CD4-positive, alpha-beta T cell (primary cell): ENCODE measurements at places on chromosomes 7 and 10.

- no peaks in the 10 kb centered on the region for H3K36me3 ChIP-seq
- H3K27me3 ChIP-seq, result no peaks in the 10 kb centered on the region
- H3K27ac ChIP-seq, result no peak overlapping the region
- no peak for DNase-seq
- H3K4me3 ChIP-seq, result no peak overlapping the region
These were observed 152.7 kb downstream of the CUX1 start for GRCh38 chr7:101969997-101970585.

GRCh38 chr10:125415006-125415633 is 254.8 kb upstream of the CTBP2 start:
- no peaks in the 10 kb centered on the region for H3K36me3 ChIP-seq
- DNase-seq, result no peak
- no peak overlapping the region for H3K4me3 ChIP-seq

GRCh38 chr7:16935341-16935735 is 53.6 kb upstream of the AGR3 start:
- no peak for DNase-seq
- no peaks in the 10 kb centered on the region for H3K36me3 ChIP-seq
- H3K4me3 ChIP-seq, result no peak overlapping the region
- H3K27me3 ChIP-seq, result no peaks in the 10 kb centered on the region
- H3K4me1 ChIP-seq, result peaks cover 26% of the 10 kb centered on the region

GRCh38 chr7:98334081-98334480 is 52.6 kb downstream of the BRI3 start:
- no peak for DNase-seq
- no peak overlapping the region for H3K4me3 ChIP-seq

DNA sequence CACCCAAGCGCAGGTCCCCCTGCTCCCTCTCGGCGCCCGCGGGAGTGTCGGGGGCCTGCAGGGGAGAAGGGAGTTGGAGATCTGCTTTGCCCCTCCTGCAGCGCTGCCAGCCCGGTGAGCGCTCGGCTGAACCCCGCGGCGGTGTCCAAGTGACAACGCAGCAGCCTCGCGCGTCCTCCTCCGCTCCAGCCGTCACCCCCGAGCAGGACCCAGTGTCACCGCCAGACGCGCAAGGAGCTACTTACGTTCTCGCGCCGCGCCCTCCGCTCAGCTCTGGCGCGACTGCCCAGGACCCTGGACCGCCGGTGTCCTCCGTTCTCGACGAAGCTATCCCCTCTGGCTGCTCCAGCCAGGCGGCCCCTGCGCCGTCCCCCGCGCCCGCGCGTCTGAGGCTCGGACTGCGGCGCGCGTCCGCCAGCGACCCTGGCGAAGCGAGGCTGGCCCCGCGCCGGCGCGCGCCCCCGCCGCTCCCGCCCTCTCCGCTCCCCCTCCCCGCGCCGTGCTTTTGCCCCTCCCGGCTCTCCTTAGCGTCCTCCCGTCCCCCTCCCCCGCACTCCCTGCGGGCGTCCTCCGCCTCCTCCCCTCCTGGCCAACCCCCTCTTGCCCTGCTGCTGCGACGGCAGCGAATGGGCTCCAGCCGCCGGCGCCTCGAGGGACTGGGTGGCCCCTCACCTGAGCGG is at the start of gene NRCAM:
NRCAM (minus strand) TSS at position 439 of the 680 bp plus-strand sequence. CDS start 216,372 bp downstream, outside the sequence.
- no peaks in the 10 kb centered on the region for H3K36me3 ChIP-seq
- H3K27me3 ChIP-seq, result peaks cover 56% of the 10 kb centered on the region
- peaks cover 14% of the 10 kb centered on the region for H3K4me1 ChIP-seq
- no peak within 1 kb of the TSS for H3K27ac ChIP-seq
- peak; percentile 47 for DNase-seq

DNA sequence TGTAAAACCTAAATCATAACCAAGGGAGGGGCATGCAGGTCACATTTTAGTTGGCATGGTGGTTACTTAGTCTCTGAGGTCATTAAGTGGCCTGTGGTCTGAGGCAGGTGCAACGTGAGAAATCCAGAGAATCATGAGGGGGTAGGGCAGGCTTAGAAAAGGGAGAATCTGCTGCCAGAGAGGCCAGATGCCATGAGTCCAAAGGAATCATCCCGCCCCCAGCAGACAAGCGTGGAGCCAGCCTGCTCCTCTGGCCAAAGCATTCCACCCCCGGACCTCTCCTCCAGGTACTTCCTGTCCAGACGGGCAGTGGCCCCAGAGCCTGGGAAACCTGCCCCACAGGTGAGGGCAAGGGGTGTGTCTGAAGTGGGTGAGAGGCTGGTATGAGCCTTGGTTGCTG is 196.4 kb upstream of the ZNF32 start:
- H3K36me3 ChIP-seq, result no peaks in the 10 kb centered on the region
- H3K27ac ChIP-seq, result no peak overlapping the region
- H3K27me3 ChIP-seq, result no peaks in the 10 kb centered on the region
- H3K4me1 ChIP-seq, result peaks cover 12% of the 10 kb centered on the region
- no peak for DNase-seq

GRCh38 chr7:99108613-99109012 is 35.3 kb downstream of the SMURF1 start:
- peaks cover 16% of the 10 kb centered on the region for H3K4me1 ChIP-seq
- H3K27me3 ChIP-seq, result no peaks in the 10 kb centered on the region
- H3K36me3 ChIP-seq, result no peaks in the 10 kb centered on the region
- DNase-seq, result no peak
- H3K4me3 ChIP-seq, result no peak overlapping the region

DNA sequence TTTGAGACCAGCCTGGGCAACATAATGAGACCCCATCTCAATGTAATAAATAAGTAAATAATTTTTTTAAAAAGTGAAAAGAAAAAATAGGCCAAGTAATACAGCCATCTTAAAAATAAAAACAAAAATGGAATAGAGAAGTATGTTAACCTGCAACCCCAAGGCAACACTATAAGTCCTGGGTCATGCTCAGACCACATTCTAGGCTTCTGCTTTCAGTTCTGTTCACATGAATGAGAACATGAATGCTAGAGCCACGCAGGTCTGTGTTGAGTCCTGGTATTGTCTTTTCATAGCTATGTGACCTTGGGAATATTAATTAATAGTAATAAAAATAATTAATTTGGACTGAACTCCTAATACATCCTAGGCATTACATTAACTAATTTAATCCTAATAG is 284.0 kb downstream of the AUTS2 start:
- no peaks in the 10 kb centered on the region for H3K36me3 ChIP-seq
- H3K4me1 ChIP-seq, result no peaks in the 10 kb centered on the region
- DNase-seq, result no peak
- no peak overlapping the region for H3K27ac ChIP-seq
- H3K27me3 ChIP-seq, result no peaks in the 10 kb centered on the region
- H3K4me3 ChIP-seq, result no peak overlapping the region

DNA sequence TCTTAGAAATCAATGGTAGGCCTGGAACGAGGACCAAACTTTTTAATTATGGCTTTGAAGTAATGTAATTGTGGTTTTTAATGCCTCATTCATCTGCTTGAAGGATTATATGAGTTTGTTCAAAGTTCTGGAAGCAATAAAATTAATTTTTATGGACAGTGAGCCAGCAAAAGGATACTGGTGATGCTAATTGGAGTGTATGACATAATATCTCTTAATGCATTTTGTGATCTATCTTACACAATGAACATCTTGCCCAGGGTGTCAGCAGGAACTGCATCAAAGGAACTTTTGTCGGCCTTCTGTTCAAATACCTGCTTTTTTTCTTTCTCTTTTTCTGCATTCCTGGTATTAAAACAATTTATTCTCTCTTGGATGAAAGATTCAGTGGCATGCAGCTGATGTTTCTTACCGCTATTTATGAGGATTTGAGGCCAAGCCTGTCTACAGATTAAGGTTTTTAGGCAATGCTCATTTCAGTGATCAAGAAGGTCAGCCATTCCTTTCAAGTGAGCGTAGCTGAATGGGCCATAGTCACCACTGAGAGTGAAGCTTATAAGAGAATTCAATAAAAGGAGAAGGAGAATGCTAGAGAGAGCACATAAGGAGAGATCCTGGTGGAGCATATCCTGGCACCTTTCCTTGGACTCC is 974.8 kb downstream of the SORCS3 start:
- H3K4me1 ChIP-seq, result no peaks in the 10 kb centered on the region
- no peak overlapping the region for H3K4me3 ChIP-seq
- DNase-seq, result no peak
- no peak overlapping the region for H3K27ac ChIP-seq
- H3K27me3 ChIP-seq, result no peaks in the 10 kb centered on the region

GRCh38 chr7:45180084-45180986 is 22.7 kb downstream of the RAMP3 start:
- H3K27ac ChIP-seq, result no peak overlapping the region
- H3K4me3 ChIP-seq, result no peak overlapping the region
- DNase-seq, result no peak
- no peaks in the 10 kb centered on the region for H3K27me3 ChIP-seq
- H3K4me1 ChIP-seq, result no peaks in the 10 kb centered on the region

GRCh38 chr7:144729226-144729625 is 106.6 kb downstream of the TPK1 start:
- no peak overlapping the region for H3K27ac ChIP-seq
- H3K4me3 ChIP-seq, result no peak overlapping the region
- H3K36me3 ChIP-seq, result no peaks in the 10 kb centered on the region
- no peaks in the 10 kb centered on the region for H3K27me3 ChIP-seq
- no peaks in the 10 kb centered on the region for H3K4me1 ChIP-seq

DNA sequence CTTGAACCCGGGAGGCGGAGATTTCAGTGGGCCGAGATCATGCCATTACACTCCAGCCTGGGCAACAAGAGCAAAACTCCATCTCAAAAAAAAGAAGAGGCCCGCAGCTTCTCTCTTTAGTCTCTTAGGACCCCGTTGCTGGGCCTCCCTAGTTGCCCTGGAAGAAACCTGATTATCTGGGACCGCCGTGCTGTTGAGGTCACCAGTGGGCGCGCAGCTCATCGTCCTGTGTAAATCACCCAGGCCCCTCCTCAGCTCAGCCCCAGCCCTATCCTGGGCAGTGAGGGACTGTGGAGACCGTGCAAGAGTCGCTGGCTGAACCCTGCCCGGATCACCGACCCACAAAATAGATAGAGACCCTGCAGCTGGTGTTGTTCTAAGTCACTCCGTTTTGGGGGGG is 85.0 kb downstream of the UNCX start:
- no peaks in the 10 kb centered on the region for H3K4me1 ChIP-seq
- DNase-seq, result no peak
- no peak overlapping the region for H3K27ac ChIP-seq
- no peaks in the 10 kb centered on the region for H3K36me3 ChIP-seq
- no peak overlapping the region for H3K4me3 ChIP-seq
- peaks cover 1% of the 10 kb centered on the region for H3K27me3 ChIP-seq

- H3K36me3 ChIP-seq, result peaks cover 69% of the 10 kb centered on the region
- H3K27me3 ChIP-seq, result no peaks in the 10 kb centered on the region
- H3K27ac ChIP-seq, result no peak overlapping the region
- no peak overlapping the region for H3K4me3 ChIP-seq
- no peak for DNase-seq
- no peaks in the 10 kb centered on the region for H3K4me1 ChIP-seq
These were observed 46.1 kb downstream of the ZNF467 start for GRCh38 chr7:149727053-149727898.

- no peak for DNase-seq
- H3K27ac ChIP-seq, result no peak overlapping the region
- no peaks in the 10 kb centered on the region for H3K4me1 ChIP-seq
- no peak overlapping the region for H3K4me3 ChIP-seq
- H3K27me3 ChIP-seq, result no peaks in the 10 kb centered on the region
- no peaks in the 10 kb centered on the region for H3K36me3 ChIP-seq
These were observed 57.1 kb downstream of the AMPH start for GRCh38 chr7:38574086-38574485.

DNA sequence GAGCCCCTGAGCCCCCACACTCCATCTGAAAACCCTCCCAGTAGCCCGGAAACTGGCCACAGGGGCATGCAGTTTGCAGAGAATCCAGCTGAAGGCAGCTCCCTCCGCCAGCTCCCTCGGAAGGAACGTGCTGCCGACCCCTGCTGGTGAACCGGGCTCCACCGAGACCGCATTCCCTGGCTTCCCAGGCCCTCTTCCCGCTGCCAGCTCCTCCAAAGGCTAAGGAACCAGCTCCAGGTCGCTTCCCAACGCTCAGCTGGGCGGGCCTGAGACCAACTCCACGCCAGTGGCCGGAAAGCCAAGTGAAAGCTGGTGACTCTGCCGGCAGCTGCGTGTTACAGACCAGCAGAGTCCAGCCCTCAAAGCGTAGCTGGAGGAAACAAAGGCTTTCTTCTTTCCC is 35.8 kb downstream of the GPER1 start:
- H3K27me3 ChIP-seq, result no peaks in the 10 kb centered on the region
- no peak overlapping the region for H3K4me3 ChIP-seq
- no peak for DNase-seq
- peaks cover 12% of the 10 kb centered on the region for H3K36me3 ChIP-seq
- no peak overlapping the region for H3K27ac ChIP-seq
- peaks cover 4% of the 10 kb centered on the region for H3K4me1 ChIP-seq

GRCh38 chr10:404346-404745 is 269.1 kb downstream of the ZMYND11 start:
- no peak overlapping the region for H3K4me3 ChIP-seq
- no peaks in the 10 kb centered on the region for H3K36me3 ChIP-seq

GRCh38 chr10:86058964-86059363 is 307.6 kb downstream of the GRID1 start:
- H3K27me3 ChIP-seq, result no peaks in the 10 kb centered on the region
- no peak overlapping the region for H3K27ac ChIP-seq
- no peak for DNase-seq
- H3K4me3 ChIP-seq, result no peak overlapping the region
- H3K36me3 ChIP-seq, result no peaks in the 10 kb centered on the region
- no peaks in the 10 kb centered on the region for H3K4me1 ChIP-seq

- DNase-seq, result no peak
- H3K36me3 ChIP-seq, result no peaks in the 10 kb centered on the region
- no peak overlapping the region for H3K27ac ChIP-seq
- H3K4me3 ChIP-seq, result no peak overlapping the region
These were observed 87.4 kb upstream of the RNF148 start for GRCh38 chr7:122790132-122790531.

DNA sequence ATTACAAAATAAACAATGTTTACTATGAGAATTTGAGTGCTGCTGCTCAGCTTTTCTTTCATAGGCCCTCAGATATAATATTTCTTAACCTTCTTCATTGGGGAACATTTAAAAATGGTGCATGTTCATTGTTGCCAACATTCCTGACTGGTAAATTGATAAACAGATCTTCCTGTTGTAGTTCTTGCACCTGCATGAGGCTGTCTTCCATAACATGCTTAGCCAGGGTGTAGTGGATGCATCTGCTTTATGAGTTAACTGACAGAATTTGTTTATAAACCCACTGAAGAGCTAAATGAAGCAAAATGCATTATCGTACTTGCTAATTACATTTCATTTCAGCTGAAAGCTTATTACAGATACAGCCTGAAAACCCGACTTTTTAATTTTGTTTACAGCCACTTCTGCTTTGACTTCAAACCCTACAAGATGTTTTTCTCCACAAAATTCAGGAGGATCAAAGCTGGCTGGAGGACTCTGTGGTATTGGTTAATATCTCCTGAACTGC is 177.2 kb downstream of the SEM1 start:
- H3K4me3 ChIP-seq, result no peak overlapping the region
- H3K27me3 ChIP-seq, result no peaks in the 10 kb centered on the region
- no peak overlapping the region for H3K27ac ChIP-seq
- H3K36me3 ChIP-seq, result no peaks in the 10 kb centered on the region
- no peak for DNase-seq

DNA sequence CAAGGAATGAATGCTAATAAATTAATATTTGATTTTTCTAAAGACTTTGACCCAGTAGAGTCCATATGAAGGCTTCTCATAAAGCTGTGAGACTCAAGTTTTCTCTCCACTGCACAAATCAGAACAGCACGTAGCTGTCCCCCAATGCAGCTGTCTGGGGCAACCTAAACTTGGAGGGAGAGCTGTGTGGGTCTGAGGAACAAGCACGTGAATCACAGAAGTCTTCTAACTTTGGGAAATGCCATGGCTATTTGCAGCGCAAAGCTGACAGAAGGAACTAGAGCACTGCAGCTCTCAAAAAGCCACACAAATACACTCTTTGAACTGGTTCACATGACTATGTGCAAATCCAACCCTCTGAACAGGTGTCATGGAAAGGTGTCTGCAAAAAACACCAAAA is 47.9 kb downstream of the COL1A2 start:
- DNase-seq, result no peak
- no peaks in the 10 kb centered on the region for H3K27me3 ChIP-seq
- no peaks in the 10 kb centered on the region for H3K36me3 ChIP-seq
- H3K27ac ChIP-seq, result no peak overlapping the region
